ENCODE measurements at places on chromosomes 7 and 10. TPM values are rescaled to one million over a fixed set of nuclear protein-coding genes. Genes with fewer than 3 reads are reported as not detected.

TMEM225B gene
- 0.96 TPM for total RNA-seq

NEUROG3 gene
- not detected for total RNA-seq

CRHR2 gene
- not detected for total RNA-seq

AKR1E2 gene
- total RNA-seq, result 6.8 TPM

OR2A42 gene
- total RNA-seq, result 0.07 TPM

BICC1 gene
- not detected for total RNA-seq

NEBL gene
- total RNA-seq, result not detected

KAZALD1 gene
- total RNA-seq, result not detected

LLCFC1 gene
- total RNA-seq, result not detected

GBX1 gene
- not detected for total RNA-seq

AZGP1 gene
- total RNA-seq, result not detected

SERPINE1 gene
- total RNA-seq, result 2.5 TPM

SHTN1 gene
- total RNA-seq, result 2.4 TPM

AGBL3 gene
- total RNA-seq, result 2.4 TPM

GOLGA7B gene
- 9.6 TPM for total RNA-seq

EBLN1 gene
- not detected for total RNA-seq

RBM20 gene
- not detected for total RNA-seq

PKD1L1 gene
- total RNA-seq, result 0.83 TPM

H2BK1 gene
- 1.0 TPM for total RNA-seq

HECTD2 gene
- total RNA-seq, result 2.5 TPM

ACSM6 gene
- not detected for total RNA-seq

CFAP43 gene
- not detected for total RNA-seq

GRID1 gene
- not detected for total RNA-seq

Data from T-helper 17 cell (primary cell).